Psoas muscle (tissue), 8 donors: ENCODE measurements at places on chromosomes 4 and X.

- DNase-seq = peak; percentile 85
- H3K4me3 ChIP-seq = no peak overlapping the region
- H3K27me3 ChIP-seq = peaks cover 8% of the 10 kb centered on the region
- H3K4me1 ChIP-seq = no peaks in the 10 kb centered on the region
- H3K27ac ChIP-seq = no peak overlapping the region
Measured at GRCh38 chr4:1746265-1746691, 25.0 kb downstream of the TACC3 start.

GRCh38 chr4:119748853-119749252 is 120.2 kb upstream of the PDE5A start:
- H3K27me3 ChIP-seq = no peaks in the 10 kb centered on the region
- H3K27ac ChIP-seq = no peak overlapping the region
- H3K36me3 ChIP-seq = no peaks in the 10 kb centered on the region
- no peak overlapping the region for H3K4me3 ChIP-seq
- DNase-seq = no peak

GRCh38 chr4:9758641-9759317 is 22.7 kb upstream of the DRD5 start:
- no peaks in the 10 kb centered on the region for H3K4me1 ChIP-seq
- H3K4me3 ChIP-seq = no peak overlapping the region
- H3K36me3 ChIP-seq = no peaks in the 10 kb centered on the region
- H3K27ac ChIP-seq = no peak overlapping the region
- no peak for DNase-seq

DNA sequence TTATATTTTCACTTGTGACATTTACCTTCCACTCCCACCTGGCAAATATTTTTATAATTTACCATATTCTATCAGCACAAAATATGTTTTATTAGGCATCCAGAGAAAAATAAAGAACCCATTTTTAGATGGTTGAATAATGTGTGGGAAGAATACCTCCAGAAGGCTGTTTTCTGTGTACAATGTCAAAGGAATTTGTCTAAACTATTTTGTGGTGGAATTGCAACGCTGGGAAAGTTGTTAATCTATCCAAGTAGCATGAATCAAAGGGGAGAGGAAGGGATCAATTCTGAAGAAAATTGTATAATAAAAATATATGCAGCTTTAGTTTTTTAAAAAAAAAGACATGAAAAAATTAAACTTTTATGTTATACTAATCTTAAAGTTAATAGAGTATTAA is 706.5 kb downstream of the FSTL5 start:
- DNase-seq = no peak
- no peaks in the 10 kb centered on the region for H3K4me1 ChIP-seq
- no peak overlapping the region for H3K27ac ChIP-seq
- H3K36me3 ChIP-seq = no peaks in the 10 kb centered on the region

GRCh38 chr4:41475402-41475801 is 62.6 kb upstream of the LIMCH1 start:
- H3K27ac ChIP-seq = no peak overlapping the region
- peaks cover 23% of the 10 kb centered on the region for H3K4me1 ChIP-seq
- no peaks in the 10 kb centered on the region for H3K36me3 ChIP-seq
- no peak overlapping the region for H3K4me3 ChIP-seq
- no peak for DNase-seq

- H3K4me1 ChIP-seq = peaks cover 68% of the 10 kb centered on the region
- DNase-seq = no peak
- H3K27me3 ChIP-seq = no peaks in the 10 kb centered on the region
Measured at GRCh38 chr4:147790412-147790811, 58.5 kb downstream of the ARHGAP10 start.

DNA sequence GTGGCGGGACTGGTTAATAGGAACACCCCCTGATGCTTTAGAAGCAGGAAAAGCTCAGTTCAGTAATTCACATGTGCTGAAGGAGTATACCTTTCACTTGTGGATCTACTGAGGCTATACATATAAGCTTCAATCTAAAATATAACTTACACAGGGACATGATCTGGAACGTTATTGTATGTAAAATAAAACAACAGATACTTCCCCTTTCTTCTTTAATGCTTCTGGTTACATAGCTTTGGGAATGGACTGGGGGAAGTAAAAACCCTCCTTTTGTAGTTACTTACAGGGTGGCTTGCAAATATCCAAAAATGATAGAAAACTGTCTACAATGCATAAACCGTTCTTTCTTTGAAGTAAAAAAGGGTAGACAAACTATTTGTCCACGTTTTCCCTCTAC is 1.9 kb downstream of the FGG start:
- no peak overlapping the region for H3K4me3 ChIP-seq
- H3K36me3 ChIP-seq = no peaks in the 10 kb centered on the region

DNA sequence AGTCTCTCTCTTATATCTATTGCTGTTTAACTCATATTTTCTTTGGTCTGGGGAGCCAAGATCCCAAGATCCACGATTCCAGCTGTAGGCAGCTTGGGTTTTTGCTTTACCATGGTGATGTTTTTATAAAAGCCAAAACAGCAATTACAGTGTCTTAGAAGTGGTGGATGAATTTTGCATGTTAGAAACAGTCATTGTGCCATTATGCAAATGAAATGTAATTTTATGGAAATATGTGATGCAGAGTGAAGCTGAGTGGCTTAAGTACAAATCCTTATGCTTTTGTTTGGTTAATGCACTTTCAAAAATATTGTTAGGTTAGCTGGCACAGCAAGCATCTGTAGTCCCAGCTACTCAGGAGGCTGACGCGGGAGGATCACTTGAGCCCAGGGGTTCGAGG is 32.8 kb upstream of the PTTG2 start:
- no peaks in the 10 kb centered on the region for H3K36me3 ChIP-seq
- DNase-seq = no peak
- no peak overlapping the region for H3K4me3 ChIP-seq
- H3K27ac ChIP-seq = no peak overlapping the region

- H3K36me3 ChIP-seq = no peaks in the 10 kb centered on the region
- DNase-seq = no peak
- no peak overlapping the region for H3K4me3 ChIP-seq
- no peaks in the 10 kb centered on the region for H3K27me3 ChIP-seq
Measured at GRCh38 chr4:155629183-155629825, 37.3 kb upstream of the GUCY1A1 start.
